ENCODE measurements at places on chromosomes 4 and X.

- no peak for DNase-seq
Measured at GRCh38 chr4:151690876-151691275, 69.9 kb downstream of the GATB start.

DNA sequence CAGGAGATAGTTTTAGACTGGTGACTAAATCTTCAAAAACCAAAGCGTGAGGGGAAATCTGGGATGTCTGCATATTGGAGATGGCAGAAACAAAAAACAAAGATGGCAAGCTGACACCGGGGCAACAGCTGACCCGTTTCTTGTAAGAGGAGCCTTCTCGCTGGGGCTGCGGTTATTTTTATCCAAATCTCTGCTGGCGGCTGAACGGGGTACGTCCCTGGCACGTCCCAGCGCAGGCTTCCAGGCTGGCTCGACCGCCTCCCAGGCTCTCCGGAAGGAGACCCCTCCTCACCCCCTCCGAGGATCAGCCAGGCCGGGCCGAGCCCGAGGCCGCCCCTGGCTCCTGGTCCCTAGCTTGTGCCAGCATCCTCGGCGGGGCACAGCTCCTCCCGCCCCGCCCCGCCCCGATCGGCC is 403 bp downstream of the SGCB start:
- peak; percentile 54 for DNase-seq

DNA sequence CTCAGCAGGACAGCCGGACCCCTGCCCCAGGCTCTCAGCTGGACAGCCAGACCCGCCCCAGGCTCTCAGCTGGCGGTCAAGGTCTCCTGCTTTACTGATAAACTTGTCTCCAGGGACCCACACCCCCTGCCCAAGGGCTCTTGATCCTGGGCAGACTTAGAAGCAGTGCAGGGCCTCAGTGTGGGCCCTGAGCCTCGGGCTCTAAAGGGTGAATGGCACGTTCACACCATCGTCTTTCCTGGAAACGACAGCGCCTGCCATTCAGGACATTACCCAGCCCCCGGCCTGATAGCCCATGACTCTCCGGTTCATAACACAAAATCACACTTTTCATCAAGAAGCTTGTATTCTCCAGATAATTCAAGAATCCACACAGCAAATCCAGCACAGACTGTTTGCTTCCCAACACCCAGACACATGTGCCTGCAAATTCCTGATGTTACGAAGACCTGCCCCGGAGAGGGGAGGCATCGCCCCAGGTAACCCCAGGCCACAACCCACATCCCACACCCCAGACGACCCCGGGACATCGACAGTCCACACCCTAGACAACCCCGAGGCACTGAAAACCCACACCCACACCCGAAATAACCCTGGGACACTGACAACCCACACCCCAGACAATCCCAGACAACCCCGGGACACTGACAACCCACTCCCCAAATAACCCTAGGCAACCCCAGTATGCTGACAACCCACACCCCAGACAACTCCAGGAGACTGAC is 136.8 kb downstream of the FAM53A start:
- DNase-seq, result no peak

DNA sequence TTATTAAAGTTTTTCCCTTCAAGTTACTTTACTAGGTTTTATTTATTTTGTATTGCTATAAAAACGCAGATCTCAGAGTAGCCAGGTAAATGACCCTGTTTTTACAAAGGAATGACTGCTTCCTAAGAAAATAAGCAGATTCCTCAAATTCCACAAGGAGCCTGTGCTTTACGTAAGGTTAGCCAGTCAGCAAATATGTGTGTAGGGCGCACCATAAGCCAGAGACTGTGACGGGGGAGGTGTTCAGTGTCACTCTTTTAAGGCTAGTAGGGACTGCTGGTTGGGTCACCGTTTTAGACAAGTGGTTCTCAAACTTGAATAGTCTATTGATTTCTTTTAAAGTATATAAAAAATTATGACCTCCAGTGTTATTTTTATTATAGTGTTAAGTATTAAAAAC is 119.9 kb downstream of the ANK2 start:
- DNase-seq, result no peak

DNA sequence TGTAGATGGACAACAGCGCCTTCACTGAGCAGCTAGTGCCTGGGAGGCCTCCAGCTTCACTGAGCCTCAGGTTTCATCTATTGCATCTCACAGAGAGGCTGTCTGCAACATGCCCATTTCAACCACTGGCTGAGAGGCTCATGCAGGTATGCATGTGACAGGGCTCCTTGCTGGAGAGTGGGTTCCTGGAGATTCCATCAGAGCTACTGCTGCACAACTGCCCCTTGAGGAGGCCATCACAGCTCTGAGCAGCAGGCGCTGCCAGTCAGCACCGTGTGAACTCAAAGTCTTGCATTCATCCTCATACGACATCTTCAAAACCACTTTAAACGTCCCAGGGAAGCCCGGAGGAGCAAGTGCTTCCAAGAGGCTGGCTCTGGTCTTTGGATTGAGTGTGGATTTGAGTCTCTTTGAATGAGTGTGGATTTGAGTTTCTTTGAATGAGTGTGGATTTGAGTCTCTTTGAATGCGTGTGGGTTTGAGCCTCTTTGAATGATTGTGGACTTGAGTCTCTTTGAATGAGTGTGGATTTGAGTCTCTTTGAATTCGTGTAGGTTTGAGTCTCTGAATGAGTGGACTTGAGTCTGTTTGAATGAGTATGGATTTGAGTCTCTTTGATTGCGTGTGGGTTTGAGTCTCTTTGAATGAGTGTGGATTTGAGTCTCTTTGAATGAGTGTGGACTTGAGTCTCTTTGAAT is 8.7 kb downstream of the P2RY8 start:
- no peak for DNase-seq

DNA sequence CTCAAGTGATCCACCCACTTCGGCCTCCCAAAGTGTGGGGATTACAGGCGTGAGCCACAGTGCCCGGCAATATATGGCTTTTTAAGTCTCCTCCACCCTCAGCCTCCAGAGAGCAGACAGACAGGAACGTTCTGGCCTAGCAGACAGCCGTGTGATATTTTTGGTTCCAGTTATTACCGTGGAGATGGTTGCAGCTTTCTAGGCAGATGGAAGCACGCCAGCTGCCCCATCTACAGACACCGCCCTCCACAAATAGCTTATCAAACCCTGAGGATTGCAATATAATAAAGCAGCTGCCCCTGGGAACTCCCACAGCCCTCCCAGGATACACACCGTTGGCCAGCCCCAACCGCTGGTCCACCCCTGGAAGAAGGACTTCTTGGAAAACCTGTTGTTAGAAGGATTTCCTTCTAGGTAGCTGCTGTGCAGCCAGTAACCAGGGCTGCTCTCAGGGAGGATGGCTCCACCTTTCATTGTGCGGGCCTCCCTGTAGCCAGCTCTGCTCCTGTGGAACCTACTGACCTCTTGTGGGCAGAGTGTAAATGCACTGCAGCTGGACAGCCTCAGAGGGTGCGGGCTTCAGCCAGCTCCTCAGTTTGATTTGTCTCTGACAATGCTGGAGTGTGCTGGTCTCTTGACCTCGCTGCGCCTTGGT is 44.0 kb downstream of the SLC25A5 start:
- no peak for DNase-seq

DNA sequence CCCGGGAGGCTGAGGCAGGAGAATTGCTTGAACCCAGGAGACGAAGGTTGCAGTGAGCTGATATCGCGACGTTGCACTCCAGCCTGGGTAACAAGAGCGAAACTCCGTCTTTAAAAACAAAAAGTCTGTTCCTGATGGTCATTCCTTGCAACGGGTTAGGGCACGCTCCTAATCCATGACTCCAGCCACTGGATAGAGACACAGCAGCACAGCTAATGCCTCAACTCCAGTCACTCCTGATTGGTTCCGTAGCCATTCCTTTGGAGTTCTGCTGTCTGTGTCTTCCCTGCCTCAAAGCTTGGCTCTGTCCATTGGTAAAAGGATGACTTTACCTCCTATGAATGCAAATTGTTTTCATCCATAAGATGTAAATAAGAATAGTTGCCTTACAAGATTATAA is 44.3 kb upstream of the FAM9A start:
- no peak for DNase-seq

DNA sequence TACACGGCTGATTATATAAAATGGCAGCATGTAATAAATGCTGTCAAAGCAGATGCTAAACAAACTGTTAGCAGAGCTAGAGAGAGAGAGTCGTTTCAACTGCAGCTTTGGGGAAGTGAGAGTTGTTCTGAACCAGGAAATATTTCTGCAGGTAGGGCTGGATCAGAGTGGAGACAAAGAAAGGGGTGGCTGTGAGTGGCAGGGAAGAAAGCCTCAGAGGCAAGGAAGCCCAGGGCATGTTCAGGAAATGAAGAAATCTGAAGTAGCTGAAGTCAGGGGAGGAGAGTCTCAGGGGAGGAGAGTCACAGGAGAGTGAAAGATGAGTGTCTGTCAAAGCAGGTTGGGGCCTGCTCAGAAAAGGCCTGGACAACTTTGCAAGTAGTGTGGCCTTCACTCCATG is 48.4 kb upstream of the RPS6KA3 start:
- DNase-seq, result no peak

All from hypothalamus (tissue), 51 donors.